ENCODE measurements at places on chromosomes 6 and 20.

DNA sequence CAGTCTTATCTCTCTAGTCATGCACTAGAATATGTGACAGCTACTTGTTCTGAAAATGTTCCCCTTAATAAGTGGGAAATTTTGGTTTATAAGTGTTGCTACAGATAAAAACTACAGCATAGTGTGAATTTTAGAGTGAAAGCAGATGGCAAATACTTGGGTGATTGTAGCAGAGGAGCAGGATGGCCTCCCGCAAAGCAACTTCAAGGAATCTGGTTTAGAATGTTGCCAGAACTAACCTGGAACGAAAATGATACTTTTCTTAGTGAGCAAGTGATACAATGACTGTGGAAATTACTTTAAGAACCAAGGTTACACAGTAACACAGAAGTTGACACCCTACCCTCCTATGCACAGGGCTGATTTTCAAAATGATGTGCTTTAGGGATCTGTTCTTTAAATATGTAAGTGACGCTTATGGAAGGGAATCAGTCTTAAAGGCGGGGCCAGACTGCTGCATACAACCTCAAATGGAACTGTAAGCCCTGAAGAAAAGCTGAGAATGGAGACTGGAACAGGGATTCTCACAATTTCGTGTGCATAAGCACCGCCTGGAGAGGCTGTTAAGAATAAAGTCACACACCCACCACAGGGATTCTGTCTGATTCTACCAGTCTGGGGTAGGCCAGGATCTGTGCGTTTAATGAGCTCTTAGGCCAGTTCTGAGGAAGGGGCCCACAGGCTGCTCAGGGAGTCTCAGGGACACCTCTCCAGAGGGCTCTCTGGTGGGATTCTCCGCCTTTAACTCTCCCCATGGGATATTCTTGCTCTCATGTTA is 97.9 kb downstream of the FYN start:
- no peak for DNase-seq

DNA sequence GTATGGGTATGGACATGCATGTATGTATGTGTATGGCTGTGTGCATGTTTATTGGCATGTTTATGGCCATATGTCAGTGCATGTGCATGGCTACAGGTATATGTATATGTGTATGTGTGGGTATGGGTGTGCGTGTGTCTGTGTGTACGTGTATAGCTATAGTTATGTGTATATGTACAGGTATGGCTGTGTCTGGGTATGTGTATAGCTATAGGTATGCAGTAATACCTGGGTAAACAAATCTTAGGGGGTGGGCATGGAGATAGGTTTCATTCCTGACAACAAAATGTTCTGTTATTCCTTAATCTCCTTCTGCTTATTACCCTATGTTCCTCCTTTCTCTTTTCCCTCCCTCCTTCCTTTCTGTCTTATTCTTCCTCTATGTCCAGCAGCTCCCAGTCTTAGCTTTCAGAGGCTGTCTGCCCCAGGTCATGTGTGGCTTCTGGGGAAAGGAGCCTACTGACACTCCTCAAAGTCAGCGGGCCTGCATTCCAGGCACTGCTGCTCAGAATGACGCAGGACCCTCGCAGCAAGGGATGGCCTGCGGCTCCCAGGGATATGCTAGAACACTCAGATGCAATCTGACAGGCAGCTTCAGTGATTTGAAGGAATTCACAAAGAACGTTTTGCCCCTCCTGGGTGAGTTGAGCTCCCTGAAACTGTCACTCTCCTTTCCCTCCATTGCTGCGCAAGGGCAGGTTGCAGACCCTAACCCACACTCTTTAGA is 139.3 kb upstream of the PHACTR1 start:
- DNase-seq = no peak

GRCh38 chr6:28008053-28008452 is 51.0 kb downstream of the OR2B6 start:
- no peak for DNase-seq

GRCh38 chr20:50594591-50595432 is 84.6 kb downstream of the PTPN1 start:
- DNase-seq = no peak

- DNase-seq = no peak
Measured at GRCh38 chr20:3181270-3181669, 7.9 kb upstream of the LZTS3 start.

GRCh38 chr20:16364320-16364687 is 208.9 kb downstream of the KIF16B start:
- no peak for DNase-seq

- peak; percentile 44 for DNase-seq
Measured at GRCh38 chr6:6586671-6587526, 1.6 kb upstream of the LY86 start.

DNA sequence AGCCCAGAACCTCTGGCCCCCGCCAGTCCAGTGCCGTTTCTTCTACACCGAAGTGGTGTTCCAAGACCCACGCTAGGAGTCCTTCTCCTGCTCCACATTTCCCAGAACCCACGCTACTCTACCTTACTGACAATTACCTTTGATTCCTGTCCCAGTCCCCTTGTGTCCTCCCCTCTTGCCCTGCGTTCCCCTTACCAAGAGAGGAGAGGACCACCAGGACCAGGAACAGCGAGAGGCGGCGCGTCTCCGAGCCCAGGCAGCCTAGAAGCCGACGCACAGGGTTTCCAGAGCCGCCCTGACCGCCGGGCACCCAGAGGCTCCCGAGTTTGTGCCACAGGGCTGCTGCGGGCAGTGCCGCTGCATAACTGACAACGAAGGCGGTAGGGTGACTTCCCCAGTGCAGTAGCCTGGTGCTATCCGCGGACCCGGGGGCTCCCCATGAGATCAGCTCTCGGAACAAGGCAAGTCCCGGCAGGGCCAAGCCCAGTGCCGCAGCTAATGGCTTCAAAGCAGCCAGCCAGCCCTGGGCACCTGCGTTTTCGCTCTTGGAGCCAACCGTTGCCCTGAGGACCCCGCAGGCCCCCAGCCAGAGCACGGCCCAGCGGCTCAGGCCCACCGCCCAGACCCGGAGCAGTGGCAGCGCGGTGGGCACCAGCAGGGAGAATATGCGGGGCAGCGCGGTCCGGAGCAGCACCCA is 512 bp downstream of the TAP1 start:
- no peak for DNase-seq

GRCh38 chr6:112502351-112503090 is 155.4 kb downstream of the RFPL4B start:
- DNase-seq = no peak

DNA sequence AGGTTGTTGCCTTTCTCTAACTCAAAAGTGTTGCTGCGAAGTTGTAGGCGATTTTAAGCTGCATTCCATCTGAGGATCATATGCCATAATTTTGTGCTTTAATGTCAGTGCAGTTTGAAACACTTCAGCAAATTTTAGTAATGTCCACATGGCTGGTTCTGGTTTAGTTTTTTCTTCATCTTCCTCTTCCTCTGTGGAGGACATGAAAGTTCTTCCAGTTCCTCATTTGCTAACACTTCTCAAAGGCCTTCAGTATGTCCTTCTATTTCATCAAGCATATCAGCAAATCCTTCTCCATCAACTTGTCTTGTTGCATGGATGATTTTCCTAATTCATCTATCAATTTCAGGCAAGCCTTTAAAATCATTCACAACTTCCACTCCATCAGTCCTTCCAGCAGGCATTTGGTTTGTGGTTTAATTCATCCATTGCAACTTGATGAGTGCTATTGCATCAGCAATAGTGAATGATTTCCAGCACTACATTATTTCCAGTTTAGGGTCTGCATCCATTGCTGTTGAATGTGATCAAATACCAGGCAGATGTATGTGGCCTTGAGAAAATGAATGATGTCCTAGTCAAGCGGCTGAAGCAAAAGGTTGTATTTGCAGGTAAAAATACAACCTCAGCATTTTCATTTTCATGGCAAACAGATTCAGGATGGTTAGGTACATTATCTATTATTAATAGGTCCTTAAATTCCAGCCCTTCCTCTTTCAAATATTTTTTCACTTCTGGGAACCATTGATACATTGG is 20.2 kb downstream of the SHLD1 start:
- DNase-seq = no peak

- DNase-seq = no peak
Measured at GRCh38 chr6:69816026-69816425, 19.2 kb upstream of the LMBRD1 start.

DNA sequence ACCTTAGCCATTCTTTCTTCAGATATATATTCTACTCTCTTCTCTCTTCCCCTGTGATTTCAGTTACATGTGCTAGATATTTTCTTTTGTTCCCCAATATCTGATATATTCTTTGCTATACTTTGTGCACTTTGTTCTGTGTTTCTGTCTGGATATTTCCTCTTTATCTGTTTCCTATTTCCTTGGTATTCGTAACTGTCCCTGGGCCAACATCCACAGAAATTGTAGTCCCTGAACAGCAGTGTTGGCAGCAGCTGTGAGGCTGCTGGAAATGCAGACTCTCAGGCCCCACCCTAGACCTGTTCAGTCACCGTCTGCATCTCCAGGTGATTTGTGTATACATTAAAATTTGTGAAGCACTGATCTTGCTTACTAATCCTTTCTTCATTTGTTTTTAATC is 522.9 kb upstream of the SOX4 start:
- DNase-seq = no peak

- no peak for DNase-seq
Measured at GRCh38 chr20:62122654-62123449, 577 bp downstream of the LSM14B start.

GRCh38 chr6:104400844-104401243 is 458.9 kb downstream of the HACE1 start:
- no peak for DNase-seq

All from GM18507 (cell line).